ENCODE measurements at places on chromosomes 7 and 10.

DNA sequence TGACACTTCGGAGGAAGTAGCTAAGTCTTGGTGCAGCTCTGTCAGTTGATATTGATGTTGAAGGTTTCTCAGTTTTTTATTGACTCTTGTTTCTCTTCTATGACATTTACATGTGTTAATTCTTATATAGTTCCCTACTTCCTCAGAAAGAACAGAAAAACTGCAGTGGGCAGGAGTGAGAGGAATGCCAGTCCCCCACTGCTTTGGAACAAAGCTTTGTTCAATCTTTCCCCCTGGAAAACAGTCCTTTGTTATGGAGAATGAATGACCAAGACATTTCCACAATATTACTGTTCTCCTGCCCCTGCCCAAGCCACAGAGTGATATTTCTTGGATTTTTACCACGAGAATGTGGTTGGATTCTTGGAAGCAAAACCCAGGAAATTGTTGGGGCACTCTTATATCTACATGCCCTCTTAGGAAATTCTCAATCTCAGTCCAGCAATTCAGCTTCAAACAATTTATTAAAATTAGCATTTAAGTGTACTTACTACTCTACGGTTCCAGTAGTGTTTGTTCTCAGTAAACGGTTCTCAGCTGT is 258.0 kb upstream of the KCND2 start:
- no peak for DNase-seq

DNA sequence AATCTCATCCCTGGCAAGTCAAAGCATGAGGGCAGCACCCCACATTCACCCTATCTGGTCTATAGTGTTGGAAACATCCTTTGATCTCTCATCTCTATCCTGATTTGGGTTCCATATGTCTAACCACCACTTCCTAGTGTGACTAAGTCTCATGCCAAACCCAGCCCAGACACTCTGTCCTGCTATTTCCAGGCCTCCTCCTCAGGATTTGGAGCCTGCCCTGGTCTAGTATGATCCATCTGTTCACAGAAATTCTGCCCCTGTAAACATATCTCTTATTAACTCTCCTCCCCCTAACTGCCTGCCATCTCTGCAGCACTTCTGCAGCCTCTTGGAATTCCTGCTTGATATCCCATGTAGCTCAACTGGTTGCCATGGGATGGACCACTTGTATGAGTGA is 320.9 kb upstream of the IMMP2L start:
- DNase-seq: peak; percentile 7

DNA sequence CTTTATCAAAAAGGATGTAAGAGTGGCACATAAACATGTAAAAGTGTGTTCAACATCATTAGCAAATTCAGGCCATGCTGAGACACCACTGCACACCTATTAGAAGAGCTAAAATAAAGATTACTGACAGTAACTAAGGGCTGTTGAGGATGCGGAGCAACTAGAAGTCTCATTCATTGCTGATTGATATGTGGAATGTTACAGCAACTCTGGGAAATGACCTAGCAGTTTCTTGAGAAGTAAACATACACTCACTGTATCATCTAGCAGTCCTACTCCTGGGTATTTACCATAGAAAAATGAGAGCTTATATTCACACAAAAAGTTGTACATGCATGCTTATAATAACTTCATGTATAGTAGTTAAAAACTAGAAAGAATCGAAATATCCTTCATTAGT is 77.3 kb downstream of the CCSER2 start:
- DNase-seq: no peak

DNA sequence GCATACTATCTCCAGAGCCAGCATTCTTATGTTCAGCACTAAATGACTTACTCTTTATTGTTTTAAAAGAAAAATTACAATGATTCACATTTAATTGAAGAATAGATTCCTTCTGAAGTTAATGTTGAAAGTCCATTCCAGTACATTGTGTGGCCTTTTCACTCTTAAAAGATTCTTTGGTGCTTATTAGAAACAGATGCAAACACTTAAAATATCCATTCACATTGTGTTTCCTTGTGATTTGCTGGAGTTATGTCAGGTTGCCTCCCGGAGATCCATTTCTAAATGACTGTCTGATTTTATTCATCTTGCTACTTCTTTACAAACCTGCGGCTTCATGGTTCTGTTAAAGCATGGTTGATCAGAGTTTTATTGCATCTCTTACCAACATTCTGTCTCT is 152.8 kb downstream of the FOXP2 start:
- no peak for DNase-seq

DNA sequence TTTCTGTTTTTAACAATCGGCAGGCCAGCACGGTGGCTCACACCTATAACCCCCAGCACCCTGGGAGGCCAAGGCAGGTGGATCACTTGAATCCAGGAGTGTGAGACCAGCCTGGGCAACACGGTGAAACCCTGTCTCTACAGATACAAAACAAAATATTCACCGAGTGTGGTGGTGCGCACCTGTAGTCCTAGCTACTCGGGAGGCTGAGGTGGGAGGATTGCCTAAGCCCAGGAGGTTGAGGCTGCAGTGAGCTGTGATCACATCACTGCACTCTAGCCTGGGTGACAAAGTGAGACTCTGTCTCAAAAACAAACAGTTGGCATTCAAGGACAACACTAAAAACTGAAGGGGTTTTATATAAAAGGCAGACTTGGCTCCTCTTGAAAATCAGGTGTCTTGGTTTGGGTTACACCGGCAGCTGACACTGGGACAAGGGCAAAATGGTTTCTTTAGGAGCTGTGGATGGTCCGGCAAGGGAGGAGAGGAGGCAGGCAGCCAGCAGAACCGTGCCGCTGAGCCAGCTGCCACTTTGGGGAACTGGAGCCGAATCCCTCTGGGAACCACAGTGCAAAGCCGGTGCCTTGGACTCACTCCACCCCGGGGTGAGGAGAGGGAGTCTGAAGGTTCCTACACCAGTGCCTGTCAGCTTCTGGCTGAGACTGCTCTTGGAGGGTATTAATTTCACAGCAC is 52.6 kb downstream of the CHST3 start:
- no peak for DNase-seq

GRCh38 chr10:111338805-111339204 is 262.0 kb downstream of the ADRA2A start:
- DNase-seq: no peak

DNA sequence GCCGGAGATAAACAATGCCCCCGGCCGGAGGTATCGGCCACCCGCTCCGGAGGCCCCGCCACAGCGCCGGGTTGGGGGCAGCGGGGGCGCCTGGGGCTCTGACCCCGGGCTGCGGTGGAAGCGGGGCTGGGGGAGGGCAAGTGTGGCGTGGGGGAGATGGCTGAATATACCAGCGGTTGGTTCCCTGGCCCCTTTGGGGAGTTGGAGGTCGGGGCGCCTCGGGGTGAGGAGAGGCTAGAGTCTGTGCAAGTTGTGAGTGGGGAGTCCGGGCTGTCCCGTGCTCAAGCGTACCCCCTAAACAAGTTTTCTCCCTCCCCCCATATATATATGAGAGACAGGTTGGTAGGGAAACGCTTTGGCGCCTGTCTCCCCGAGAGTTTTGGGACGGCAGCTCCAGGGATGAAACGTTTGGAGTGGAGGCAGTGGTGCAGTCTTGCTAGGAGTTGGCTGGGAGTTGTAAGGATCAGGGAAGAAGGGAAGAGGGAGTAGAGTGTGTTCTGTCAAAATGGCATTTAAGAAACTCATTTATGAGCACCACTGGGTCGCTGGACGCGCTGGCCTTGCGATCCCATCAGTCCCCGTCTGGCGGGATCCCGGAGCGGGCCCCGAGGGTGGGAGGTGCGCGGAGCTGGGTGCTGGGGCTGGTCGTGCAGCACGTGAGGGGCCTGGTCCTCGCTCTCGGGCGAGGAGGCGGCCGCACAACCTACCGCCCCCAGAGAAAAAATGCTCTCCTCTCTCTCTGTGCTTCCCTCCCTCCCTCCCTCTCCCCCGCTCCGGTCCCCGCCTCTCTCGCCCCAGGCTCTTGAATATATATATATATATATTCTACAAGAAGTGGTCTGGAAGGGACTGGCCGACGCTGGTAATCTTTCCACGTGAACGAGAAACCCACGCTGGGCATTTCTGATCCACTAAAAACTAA is 1.1 kb downstream of the TET1 start:
- DNase-seq: no peak

GRCh38 chr7:151062399-151063211 is 3.2 kb downstream of the SLC4A2 start:
- no peak for DNase-seq

DNA sequence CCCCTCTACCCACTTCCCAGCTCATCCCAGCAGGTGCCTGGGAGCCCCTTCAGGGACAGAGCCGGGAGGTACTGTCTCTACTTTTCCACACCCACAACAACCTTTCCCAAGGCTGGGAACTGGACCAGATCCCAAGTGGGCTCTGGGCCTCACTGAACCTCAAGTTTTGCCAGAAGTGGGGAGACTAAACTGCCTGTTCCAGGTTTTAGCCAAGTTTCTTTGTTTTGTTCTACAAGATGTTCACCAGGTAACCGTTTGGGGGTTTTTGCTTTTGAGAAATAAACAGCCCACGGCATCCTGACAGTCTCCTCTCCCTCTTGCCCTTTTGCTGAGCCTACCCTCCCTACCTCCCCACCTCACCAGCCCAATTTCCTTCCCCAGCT is 10.6 kb upstream of the EMX2 start:
- no peak for DNase-seq

DNA sequence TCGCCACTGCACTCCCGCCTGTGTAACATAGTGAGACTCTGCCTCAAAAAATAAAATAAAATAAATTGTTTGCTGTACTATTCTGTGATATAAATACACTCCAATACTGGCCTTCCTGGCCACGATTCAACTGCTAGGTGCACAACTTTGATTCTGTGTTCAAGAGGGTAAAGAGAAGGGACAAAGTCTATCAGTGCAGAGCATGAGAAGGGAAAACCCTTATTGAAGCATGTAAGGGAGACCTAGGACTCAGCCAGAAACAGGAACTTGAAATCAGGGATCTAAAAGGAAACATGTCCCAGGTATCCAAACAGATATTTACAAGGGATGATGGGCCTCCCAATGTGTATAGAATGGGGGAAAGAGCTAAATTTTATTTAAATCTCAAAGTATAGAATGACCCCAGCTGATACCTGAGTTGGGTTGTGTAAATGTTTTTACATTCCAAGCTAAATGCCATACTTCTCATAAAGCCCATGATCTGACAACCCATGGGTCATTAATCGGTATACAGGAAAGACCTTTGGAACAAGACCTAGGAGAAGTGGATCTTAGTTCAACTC is 9.0 kb upstream of the KBTBD2 start:
- no peak for DNase-seq

GRCh38 chr7:69878015-69878414 is 279.7 kb downstream of the AUTS2 start:
- no peak for DNase-seq

GRCh38 chr10:129517680-129518057 is 50.6 kb downstream of the MGMT start:
- DNase-seq: no peak

GRCh38 chr7:66356277-66356721 is 151.2 kb downstream of the TPST1 start:
- no peak for DNase-seq

- DNase-seq: no peak
Measured at GRCh38 chr10:70053841-70054288, 1.2 kb downstream of the MACROH2A2 start.

DNA sequence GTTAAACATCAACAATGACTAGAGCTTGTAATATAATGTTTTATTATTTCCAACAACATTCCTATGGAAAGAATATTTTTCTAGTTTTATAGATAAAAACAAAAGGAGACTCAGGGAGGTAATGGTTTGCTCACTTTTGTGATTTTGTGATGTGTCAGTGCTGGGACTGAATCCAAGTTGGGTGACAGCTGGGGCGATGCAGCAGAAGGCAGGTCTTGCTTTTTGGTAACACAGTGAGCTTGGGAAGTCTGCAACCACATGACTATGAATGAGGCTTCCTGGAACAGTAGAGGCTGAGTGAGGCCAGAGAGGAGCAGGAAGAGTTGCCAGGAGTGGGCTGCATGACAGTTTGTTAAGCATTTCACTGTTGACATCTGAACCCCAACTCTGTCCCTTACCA is 4.9 kb upstream of the YKT6 start:
- DNase-seq: no peak

- DNase-seq: no peak
Measured at GRCh38 chr7:104963991-104964385, 50.0 kb upstream of the KMT2E start.

- DNase-seq: no peak
Measured at GRCh38 chr7:65827366-65827765, 45.5 kb upstream of the VKORC1L1 start.

DNA sequence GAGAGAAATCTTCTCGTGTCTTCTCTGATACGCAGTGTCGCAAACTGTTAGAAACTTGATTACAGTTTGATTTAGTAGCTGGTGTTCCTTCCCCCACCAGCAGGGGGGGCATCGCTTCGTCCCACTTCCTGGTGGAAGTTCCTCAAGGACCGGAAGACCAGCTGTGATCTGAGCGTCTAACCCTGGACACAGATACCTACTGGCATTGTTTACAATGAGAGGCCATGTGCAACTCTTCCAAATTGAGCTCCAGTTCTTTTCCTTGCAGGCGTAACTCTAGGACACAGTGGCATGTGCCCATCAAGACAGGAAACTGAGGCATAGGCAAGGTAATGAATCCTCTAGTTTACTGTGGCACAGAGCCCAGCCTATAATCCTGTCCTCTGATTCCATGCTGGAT is 219.0 kb downstream of the CCDC3 start:
- DNase-seq: no peak

- no peak for DNase-seq
Measured at GRCh38 chr7:44959433-44959951, 19.3 kb downstream of the MYO1G start.

DNA sequence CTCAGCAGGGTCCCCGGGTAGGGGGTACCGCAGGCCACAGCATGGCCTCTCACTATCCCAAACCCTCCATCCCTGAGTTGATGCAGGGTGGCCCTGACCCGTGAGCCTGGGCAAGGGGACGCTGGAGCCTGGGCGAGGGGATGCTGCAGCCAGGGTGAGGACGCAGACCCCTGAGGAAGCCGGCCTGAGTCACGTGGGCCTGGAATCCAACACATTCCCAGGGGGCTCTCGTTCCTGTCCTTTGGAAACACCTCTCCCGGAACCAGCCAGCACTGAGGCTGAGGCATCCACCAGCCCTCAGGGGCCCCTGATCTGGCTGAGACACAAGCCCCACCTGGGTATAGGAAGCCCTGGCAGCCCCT is 61.5 kb upstream of the NKX6-2 start:
- DNase-seq: no peak

DNA sequence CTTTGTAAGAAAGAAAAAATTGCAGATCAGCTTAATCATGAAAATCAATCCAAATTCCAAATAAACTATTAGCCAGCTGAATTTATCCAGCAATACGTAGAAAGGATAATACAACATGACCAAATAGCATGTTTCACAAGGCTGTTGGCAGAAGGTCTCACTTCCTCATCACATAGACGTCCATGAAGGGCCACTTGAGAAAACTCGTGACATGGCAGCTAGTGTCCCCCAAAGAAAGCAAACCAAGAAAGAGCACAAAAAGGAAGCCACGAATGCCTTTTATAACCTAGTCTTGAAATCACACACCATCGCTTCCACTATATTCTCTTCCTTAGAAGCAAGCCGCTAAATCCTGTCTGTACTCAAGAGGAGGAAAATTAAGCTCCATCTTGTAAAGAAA is 105.6 kb upstream of the NRBF2 start:
- no peak for DNase-seq

Measured in cerebellar nuclear complex (tissue), 1 donor.